Hypothalamus (tissue), 51 donors: ENCODE measurements at places on chromosomes 16 and 17.

DNA sequence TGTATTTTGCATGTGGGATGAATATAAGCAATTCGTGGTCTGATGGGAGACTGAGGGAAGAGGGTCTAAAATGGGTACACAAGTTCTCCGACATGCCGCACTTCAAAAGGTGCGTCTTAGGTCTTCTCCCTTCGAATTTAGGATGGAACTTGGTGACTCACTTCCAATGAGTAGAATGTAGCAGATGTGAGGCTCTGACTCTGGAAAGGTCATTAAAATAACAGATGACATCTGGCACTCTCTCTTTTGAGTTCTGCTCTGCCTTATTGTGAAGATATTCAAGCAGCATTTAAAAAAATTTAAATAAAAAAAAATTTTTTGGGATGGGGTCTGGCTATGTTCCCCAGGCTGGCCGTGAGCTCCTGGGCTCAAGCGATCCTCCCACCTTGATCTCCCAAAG lies 92.7 kb downstream of the TMEM100 start:
- DNase-seq: no peak

DNA sequence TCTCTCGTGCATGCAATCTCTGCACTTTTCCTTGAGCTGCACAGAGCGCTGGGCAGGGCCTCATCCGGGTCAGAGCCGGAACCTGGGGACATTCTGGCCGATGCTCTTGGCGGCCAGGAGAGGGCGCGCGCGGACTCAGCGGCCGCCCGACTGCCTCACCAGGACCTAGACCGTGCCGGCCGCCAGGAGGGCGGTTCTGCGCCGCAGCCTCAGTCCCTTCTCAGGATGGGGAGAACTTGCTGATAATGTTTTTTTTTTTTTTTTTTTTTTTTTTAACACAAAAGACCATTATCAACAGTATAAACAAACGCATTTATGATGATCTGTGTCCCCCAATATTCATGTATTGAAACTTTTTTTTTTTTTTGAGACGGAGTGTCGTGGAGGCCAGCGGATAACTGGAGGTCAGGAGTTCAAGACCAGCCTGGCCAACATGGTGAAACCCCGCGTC lies 8.1 kb upstream of the FLYWCH2 start:
- DNase-seq: peak; percentile 60

DNA sequence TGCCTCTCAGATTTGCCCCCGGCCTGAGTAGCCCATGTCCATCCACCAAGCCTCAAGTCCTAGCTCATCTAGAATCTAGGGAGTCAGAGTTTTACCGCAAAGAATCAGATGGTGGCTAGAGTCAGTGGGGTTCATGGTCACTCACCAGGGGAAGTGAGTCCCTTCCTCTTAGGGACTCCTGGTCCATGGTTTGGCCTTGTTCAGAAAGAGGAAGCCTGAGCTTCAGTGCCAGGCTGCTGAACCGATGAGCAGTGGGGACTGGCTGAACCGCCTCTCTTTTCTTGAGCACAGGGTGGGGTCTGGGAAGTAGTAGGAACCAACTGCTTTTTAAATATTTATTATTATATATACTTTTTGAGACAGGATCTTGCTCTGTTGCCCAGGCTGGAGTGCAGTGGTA lies 160.3 kb downstream of the NTN1 start:
- no peak for DNase-seq

- DNase-seq: no peak
Observed at GRCh38 chr17:82684228-82684841, 14.2 kb downstream of the RAB40B start.

DNA sequence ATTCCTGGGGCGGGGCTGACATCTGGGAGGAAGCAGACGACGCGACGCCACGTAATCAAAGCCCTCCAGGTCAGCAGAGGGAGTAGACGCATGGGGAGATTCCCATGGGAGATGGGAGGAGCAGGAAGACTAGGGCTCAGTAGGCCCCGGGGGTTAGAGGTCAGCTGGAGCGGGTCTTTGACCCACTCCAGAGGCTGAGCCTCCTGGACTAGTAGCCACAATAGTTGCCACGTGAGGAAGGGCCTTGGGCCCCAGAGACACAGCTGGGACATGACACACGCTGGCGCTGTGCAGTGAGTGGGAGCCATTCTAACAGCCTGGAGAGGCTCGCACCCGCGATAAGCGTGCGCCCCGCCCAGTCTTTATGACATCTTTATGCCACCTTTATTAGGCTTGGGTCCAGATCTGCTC lies 95.7 kb upstream of the AMZ2 start:
- DNase-seq: no peak
